ENCODE measurements at places on chromosomes 3 and 15.
A peak's percentile ranks its signal among the peaks of the same experiment; 100 is the strongest.

DNA sequence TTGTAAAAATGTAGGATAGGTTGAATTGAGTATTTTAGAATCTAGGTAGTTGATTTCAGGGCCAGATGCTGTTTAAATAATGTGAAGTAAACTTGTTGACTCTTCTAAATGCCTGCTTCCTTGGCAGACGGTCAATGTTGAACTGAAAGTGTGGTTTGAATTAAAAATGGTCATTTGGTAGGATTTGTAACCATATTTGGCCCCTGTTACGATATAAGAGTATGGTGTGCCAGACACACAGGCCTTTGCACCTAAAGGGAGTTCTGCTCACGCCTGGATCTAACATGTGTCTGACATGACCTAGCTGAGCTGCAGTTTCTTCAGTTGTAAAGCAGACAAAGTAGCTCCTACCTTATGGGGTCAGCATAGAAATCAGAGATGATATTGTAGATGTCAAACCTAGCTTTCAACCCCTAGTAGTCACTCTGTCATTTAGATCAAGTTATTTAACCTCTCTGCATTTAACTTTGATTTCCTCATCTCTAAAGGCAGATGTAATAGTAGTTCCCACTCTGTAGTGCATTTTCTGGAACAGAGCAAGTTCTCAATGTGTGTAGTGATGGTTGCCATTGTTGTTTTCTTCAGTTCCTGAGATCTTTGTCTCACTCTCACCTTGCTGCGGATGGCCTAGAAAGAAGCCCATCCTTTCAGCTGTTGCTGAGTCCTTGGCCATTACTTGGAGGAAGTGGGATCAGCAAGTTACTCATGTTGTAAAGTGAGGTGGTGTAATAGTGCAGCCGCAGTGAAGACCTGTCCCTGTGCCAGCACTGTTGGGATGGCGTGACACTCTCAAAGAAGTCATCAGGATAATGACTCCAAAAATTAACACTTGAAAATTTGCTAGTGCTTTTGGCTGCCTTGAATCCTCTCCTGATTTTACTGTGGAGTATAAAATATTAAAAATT lies 90.2 kb downstream of the GHSR start:
- DNase-seq: no peak

DNA sequence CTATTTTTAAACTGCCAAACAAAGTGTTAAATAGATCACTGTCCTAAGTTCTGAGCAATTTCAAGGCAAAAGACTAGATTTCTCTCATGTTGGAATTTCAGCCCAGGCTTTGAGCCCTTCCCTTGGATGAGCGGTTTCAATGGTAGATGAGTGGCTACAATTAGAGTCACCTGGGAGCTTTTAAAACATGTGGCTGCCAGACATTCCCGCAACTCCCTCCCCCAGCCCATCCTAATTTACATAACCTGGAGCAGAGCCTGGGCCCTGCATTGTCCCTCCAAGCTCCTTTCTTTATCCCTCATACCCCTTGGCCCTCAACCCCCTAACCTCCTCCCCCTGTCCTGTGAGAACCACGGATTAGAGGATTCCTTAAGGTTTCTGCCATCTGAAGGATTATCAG lies 357.5 kb upstream of the UMPS start:
- no peak for DNase-seq

- no peak for DNase-seq
Observed at GRCh38 chr3:25567806-25568524, 96.7 kb downstream of the TOP2B start.

DNA sequence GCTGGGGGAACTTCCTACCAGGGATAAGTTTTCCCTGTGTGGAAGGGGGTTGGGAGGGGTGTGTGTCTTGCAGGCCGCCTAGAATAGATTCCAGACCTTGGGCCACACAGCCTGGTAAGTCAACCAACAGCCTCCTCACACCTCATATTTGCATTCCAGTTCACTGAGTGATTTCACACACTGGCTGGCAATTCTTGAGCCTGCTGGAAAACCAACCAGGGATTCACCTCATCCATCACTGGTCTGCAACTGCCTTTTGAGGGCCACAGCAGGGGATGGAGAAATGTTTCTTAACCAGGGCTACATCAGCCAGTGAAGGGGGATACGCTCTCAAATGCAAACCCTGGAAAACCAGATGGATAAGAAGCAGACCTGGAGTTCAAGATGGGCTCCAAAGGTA lies 2.0 kb downstream of the FSTL1 start:
- peak; percentile 42 for DNase-seq

DNA sequence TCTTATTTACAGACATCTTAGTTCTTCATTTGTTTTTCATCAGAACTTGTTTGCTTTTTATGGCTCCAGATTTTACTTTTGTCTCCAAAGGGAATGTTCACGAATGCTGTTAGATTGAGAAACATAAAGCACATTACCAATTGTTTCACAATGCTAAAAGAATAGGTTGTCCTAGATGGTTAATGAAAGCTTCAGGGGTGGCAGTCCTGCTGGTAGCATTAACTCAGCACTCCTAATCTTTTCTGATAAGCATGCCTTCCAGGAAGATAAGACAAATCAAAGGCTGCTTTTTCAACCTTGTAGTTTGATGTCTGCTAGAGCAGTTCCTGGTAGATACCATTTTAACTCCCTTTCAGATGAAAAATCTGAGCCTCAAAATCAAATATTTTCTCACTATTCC lies 619.4 kb downstream of the PYDC2 start:
- DNase-seq: no peak

GRCh38 chr15:88247914-88248313 lies 8.6 kb downstream of the NTRK3 start:
- DNase-seq: no peak

- DNase-seq: no peak
Observed at GRCh38 chr3:62203561-62203960, 169.8 kb downstream of the FEZF2 start.

GRCh38 chr15:55106155-55106554 lies 90.6 kb downstream of the RSL24D1 start:
- DNase-seq: no peak

DNA sequence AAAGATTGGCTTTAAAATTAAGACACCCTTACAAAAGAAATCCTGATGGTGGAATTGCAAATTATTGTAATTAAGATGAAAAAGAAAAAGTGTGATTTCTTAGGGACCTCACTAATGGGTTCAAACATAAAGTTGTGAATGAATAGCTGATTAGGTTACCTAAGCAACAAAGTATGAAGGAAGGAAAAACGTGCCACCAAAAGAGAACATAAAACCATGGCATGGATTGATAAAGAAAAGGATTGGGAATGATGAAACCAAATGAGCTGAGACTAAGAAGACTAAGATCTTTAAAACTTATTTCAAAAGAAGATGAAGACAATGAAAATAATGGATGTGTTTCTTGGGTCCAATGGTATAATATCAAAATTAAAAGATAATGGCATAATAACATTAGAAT lies 32.2 kb upstream of the GUCA1C start:
- no peak for DNase-seq

- DNase-seq: no peak
Observed at GRCh38 chr3:188319569-188319968, 165.6 kb downstream of the LPP start.

DNA sequence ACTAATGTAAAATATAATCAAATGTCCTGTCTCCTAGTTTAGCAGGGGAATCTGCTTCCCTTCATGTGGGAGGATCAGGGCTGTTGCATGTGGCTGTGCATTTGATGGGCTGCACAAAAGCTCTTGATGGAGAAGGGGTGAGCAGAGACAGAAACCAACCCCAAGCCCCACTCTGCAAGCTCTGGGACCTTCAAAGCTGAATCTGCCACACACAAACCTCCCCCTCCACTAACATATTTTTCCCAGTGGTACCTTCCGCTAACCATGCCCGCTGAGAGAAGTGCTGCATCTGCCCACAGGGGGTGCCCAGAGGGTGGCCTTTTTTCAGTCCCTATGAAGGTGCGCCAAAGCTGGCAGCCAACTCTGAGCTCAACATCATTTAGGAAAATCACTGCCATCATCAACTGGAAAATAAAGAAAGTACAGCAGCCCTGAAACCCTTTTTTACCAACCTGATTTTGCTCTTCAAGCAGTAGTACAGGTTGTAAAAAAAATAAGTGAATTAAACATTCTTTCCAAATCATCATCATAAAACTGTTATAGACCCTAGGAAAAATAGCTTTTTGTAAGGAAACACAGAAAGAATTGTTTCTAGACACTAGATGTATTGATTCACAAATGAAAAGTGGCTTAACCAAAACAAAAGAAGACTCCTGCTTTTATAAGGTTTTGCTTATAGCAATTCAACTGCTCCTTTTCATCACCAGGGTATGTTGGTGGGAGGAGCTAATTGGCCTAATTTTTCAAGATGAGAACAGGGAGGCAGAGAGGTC lies 97.0 kb downstream of the HHLA2 start:
- no peak for DNase-seq

GRCh38 chr3:121601212-121601812 lies 8.1 kb downstream of the FBXO40 start:
- DNase-seq: no peak

- no peak for DNase-seq
Observed at GRCh38 chr15:101523560-101523940, 34.0 kb upstream of the PCSK6 start.

DNA sequence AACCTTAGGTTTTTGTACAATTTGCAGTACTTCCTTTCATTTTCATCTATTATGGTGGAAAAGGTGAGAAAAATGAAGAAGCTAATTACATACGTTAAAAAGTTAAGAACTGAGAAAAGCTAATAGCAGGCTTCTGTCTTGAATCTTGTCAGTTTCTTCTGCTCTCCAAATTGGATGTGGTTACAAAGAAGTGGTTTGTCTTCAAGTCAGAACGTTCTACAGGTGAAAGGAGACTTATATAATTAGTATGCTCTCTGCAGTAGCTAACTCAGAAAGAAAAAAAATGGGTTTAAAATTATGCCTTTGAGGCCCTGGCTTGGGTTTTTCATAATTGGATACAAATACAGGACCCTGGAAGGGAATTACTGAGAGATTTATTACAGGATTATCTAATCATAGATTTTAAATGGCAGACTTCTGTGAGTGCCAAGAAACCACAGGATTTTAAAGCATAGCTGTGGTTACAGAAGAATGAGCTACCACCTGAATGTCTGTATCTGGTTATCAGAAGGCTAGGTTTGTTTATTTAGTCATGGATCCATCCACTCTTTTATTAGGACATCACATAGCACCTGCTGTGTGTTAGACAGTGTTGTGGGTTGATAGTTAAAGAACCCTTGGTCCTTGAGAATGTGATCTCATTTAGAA lies 528.1 kb upstream of the MCTP2 start:
- DNase-seq: no peak

- no peak for DNase-seq
Observed at GRCh38 chr3:60812502-60812901, 438.8 kb downstream of the FHIT start.

DNA sequence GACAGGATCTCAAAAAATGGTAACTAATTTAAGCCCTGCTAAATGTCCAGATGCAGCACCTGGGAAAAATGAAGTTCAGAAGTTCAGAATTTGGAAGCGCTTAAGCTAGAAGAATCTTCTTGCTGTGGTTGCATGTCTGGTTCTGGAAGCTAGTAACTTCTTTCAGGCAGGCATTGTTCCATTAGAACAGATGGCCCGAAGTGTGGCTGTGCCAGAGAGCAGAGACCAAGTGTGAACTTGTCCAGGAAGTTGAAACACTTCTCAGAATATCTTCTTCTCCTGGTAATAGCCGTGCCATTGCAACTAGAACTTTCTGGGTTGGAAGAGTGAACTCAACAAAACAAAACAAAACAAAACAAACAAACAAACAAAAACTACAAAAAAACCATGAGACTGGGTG lies 80.0 kb downstream of the MITF start:
- no peak for DNase-seq

GRCh38 chr3:14113965-14114635 lies 10.6 kb downstream of the CHCHD4 start:
- DNase-seq: no peak

GRCh38 chr3:151062611-151063010 lies 22.9 kb upstream of the MED12L start:
- DNase-seq: peak; percentile 77
